ENCODE measurements at places on chromosomes 7 and 10.

- DNase-seq = no peak
Measured at GRCh38 chr10:104437226-104437625, 83.6 kb downstream of the CFAP58 start.

DNA sequence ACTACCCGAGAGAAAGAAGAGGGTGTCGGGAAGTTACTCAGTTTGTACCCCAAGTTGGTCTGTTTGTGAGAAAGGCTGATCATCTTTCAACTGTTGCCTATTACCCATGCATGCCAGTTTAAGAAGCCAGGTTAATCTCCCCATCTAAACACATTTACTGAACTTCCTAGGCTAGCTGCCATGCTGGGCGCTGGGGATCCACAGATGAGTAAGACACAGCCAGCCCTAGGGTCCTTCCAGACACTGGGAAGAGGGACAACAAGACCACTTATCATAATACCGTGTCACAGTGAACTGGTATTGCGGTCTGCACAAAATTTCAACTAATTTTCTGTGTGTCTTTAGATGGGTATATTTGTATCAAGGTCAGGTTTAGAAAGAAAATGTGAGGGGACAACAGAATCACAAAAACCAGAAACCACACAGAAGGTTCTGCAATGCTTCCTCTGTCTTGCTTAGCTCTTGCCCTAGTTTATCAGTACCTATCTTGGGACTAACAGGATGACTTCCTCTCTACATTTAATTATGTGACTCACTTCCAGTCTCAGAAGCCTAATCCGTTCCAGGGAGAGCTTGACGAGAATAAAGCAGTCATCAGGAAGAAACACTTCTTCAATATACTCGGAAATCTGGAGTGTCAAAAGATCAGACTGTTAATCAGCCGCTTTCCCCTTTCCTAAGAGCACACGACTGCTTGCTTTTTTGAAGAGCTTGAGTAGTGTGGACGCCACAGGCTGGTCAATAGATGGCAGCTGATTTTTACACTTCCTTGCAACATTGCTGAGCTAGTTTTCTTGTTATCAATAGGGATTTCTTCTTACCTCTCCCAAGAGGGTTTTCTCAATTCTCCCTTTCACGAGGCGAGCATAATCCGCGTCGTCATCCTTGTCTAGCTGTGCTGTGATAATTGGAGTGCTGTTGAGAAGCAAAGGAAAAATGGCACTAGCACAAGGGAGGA is 45.7 kb downstream of the POLR3A start:
- no peak for DNase-seq

- no peak for DNase-seq
Measured at GRCh38 chr7:118583641-118584040, 359.1 kb downstream of the ANKRD7 start.

DNA sequence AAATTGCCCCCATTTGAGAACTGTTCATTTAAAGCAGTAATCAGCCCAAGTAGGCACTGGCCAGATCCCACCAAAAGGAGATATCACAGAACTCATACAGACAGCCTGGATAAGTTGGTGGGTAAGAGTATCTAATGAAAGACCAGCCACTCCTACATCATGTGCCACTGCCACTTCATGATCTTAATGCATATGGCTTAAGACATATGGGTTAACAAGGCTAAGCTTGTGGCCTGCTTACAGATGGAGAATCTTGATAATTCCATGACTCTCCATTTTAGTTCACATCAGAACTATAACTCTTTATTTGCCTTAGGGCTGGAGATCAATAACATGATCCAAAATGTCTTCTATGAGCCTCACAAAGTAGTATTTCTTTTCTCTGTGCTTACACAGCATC is 6.8 kb upstream of the IFIT1B start:
- no peak for DNase-seq

GRCh38 chr7:3482147-3482921 is 181.3 kb downstream of the SDK1 start:
- DNase-seq = no peak

GRCh38 chr10:93954726-93955363 is 38.9 kb upstream of the PLCE1 start:
- DNase-seq = no peak

DNA sequence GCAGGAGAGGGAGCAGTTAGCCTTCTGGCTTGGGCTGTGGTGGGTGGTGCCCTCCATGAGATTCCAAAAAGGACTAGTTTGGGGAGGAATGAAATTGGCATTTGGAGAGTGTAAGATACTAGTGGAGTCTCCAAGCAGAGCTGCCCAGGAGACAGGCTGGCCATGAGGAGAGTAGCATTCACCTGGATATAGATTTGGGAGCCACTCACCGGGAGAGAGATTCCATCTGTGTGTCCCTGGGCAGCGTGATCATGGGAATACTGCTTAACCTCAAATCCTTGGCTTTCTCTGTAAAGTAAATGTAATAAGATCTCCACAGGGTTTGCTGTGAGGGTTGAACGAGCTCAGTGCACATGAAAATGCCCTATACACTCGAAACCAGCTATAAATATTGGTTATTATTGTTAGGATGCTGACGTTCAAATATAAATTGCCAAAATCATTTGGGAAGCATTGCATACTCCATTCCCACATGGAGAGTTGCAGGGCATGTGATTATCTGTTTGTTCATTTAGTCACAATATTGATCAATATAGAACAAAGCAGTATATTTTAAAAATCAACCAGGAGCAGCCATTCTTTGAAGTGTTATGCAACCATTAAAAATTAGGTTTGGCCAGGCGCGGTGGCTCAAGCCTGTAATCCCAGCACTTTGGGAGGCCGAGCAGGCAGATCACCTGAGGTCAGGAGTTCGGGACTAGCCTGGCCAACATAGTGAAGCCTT is 143.7 kb downstream of the CUX1 start:
- DNase-seq = no peak

DNA sequence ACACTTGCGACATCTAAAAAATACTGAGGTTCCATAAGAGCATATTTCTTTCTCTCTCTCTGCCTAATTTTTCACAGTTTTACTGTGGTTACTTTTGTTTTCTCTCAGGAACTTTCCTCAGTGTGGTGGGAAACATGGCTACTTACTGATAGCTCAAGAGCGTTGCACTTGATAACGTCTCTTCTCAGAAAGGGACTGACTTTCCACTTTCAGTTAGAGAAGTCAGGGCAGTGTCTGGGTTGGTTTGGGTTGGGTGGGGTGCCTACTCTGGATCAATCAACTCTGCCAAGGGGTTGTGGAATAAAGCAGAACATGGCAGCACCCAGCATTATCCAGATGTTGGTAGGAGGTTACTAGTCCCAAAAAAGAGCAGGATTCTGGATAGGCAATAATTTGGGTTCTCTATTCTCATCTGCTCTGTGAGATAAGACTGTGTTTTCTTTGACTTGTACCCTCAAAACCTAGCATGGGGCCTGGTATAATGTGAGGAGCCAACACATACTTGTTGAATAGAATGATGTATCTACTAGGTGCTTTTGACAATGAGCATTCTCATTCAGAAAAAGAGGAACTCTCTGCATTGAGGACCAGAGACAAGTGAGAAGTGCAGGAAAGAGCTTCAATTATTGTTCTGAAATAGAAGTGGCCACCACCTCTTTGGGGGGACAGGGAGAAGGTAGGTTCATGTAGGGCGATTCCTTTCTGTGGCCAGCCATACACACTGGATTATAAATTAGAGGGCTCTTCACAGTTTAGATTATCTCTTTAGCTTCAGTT is 315.7 kb downstream of the REEP3 start:
- DNase-seq = no peak

GRCh38 chr7:2645274-2645868 is 13.6 kb downstream of the TTYH3 start:
- no peak for DNase-seq

GRCh38 chr7:116368965-116369364 is 130.6 kb upstream of the CAV2 start:
- no peak for DNase-seq

GRCh38 chr10:61029411-61029810 is 85.4 kb upstream of the RHOBTB1 start:
- no peak for DNase-seq

- no peak for DNase-seq
Measured at GRCh38 chr7:135966341-135967043, 10.7 kb downstream of the MTPN start.

DNA sequence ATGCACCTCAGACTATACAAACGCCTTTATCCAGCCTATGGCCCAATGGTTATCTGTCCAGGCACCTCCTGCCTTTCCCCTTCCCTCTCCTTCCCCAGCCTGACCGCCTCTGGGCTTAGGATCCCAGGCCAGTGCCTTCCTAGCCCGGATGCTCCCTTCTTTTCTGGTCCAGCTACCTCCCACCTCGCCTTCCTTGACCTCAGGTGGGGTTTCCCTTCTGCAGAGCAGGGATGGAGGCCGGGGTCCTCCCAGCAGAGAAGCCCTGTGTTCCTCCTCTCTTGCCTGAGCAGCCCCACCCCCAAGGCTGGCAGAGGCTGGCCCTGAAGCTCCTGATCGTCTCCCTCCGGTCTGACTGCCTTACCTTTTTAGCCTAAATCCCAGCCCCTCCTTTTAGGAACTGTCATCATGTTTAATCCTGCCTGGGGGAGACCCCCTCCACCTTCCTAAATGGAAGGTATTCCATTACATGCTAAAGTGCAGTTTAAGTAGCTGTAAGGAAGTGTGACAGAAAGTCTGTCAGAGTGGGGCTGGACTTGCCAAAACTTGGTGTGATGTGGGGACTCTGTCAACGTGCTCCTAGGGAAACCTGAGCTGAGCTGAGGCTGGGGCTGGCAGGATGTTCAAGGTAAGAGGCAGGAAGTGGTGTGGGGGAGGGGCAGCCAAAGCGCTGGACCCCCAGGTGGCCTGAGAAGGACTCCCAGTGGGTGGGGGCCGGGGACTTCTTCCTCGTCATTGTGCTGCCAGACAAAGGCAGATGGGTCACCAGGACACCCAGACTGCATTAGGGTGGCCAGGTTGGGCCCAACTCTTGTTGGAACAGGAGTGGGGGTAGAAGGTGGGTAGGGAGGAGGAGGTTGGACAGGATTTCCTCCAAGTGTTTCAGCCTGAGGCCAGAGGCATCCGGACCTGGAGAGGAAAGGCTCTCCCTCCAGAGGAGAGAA is 39.5 kb downstream of the LBX1 start:
- no peak for DNase-seq

DNA sequence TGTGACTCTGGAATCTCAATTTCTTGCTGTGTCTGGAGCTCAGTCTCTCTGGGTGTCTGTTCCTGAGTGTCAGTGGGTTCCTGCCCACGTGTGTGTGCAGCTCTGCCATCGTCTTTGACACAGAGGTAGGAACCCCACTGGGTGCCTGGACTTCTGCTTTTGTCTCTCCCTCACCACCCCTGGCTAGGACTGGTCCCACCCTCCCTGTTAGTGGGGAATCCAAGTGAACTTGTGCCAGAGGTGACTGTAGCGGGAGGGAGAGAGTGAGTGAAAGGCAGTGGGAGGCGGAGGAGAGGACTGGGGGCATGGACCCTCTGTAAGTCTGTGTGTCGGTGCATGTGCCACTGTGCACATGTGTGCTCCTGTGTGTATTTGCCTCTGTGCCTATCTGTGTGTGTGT is 299.9 kb upstream of the ZMIZ1 start:
- no peak for DNase-seq

DNA sequence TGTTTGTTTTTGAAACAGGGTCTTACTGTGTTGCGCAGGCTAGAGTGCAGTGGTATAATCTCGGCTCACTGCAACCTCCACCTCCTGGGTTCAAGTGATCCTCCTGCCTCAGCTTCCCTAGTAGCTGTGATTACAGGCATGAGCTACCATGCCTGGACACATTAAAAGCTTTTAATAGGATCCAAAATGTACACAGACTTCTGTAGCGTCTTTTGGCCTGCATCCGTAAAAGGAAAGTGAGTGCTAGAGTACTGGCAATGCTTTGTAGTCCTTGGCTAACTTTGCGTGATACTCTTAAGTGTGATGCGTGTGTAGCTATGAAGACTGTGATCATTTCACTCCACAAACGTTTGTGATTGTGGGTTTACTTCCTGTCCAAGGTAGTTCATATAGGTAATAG is 13.3 kb downstream of the ZRANB1 start:
- DNase-seq = no peak
